Fibroblast of the conjunctiva (primary cell): ENCODE measurements at places on chromosomes 1 and 21.

- no peak for DNase-seq
Observed at GRCh38 chr1:43363283-43363934, 4.4 kb downstream of the ELOVL1 start.

DNA sequence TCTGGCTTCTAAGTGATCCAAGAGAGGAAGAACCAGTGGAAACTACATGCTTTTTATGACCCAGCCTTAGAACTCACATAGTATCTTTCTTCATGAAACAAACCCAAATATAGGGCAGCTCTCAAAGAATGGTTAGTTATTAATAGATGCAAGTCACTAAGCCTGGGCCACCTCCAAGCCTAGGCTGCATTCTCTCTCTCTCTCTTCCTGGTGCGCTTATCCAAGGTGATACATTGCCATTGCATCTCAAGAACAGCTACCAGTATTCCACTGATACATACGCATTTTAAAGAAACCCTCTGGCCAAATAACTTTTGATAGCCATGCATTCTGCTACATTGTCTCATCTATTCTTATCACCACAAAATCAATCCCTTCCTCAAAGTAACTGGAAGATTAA lies 455.6 kb upstream of the ADGRL2 start:
- DNase-seq: no peak

DNA sequence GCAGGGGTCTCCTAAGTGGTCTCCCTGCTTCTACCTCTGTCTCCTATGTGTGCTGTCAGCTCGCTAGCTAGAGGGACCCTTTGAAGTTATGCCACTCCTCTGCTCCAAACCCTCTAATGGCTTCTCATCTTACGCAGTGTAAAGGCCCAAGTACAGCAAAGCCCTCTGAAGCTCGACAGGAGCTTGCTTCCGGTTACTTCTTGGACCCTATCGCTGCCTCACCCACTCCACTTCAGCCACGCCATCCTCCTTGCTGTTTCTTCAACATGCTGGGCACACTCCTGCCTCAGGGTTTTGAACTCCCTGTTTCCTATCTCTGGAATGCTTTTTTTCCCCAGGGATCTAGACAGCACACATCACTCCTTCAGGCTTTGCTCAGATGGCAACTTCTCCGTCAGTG lies 102.3 kb upstream of the F3 start:
- no peak for DNase-seq

DNA sequence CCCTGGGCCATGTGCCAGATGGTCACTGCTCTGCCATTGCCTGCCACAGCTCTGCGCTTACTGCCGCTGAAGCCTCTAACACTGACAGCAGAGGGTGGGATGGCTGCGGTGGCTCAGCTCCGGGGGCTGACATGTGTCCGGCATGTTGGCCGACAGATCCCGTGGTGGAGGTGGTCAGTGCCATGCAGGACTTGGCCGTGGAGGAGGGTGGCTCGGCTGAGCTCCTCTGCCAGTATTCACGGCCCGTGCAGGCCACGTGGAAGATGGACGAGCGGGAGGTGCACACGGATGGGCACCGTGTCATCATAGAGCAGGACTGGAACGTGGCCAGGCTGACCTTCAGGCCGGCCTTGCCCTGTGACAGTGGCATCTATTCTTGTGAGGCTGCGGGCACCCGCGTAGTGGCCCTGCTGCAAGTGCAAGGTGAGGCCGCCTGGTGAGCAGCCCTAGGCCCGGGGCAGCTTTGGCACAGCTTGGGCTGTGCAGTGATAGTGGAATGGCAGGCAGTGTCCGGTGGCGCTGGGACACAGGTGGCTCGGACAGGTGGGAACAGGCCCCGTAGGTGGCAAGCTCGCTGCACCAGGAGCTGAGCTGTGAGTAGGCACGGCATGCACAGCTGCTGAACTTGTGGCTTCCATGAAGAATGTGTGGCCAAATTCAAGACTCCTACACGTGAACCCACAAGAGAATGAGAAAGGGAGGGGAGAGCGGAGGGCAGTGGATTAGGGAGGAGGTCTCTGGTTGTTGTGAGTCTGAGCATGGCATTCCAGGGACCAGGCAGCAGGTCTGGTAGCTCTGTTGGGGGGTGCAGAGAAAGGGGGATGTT lies 91.8 kb downstream of the TRIM11 start:
- DNase-seq: no peak

DNA sequence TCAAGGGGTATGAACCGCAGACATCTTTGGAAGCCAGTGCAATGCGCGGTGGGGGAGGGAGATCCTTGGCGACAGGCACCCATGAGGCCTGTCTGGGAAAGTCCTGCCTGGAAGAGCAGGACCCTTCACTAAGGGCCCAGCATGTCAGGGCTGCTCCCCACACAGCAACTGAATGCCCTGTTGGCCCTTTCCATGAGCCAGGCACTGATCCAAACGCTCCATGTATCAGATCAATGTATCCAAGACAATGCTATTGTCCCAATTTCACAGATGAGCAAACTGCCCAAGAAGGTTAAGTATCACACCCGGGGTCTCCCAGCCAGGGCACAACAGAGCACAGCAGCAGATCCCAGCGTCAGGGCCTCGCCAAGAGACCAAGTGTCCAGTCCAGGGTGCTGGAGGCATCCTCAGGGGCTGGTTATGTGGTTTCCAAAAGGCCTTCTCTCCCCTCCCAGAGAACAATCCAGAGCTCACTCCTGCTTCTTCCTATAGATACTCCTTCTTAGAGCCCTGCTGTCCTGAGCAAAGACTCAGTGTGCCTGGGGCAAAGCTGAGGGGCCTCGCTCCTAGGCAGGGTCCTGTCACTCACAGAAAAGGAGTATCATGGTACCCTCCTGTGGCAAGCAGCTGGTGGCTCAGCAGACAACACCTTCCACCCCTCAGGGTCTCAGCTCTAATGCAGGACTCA lies 328.0 kb downstream of the NPHP4 start:
- DNase-seq: no peak

- DNase-seq: no peak
Observed at GRCh38 chr1:27547220-27548116, 56.5 kb downstream of the AHDC1 start.

- no peak for DNase-seq
Observed at GRCh38 chr1:53278298-53278725, 40.0 kb upstream of the MAGOH start.

DNA sequence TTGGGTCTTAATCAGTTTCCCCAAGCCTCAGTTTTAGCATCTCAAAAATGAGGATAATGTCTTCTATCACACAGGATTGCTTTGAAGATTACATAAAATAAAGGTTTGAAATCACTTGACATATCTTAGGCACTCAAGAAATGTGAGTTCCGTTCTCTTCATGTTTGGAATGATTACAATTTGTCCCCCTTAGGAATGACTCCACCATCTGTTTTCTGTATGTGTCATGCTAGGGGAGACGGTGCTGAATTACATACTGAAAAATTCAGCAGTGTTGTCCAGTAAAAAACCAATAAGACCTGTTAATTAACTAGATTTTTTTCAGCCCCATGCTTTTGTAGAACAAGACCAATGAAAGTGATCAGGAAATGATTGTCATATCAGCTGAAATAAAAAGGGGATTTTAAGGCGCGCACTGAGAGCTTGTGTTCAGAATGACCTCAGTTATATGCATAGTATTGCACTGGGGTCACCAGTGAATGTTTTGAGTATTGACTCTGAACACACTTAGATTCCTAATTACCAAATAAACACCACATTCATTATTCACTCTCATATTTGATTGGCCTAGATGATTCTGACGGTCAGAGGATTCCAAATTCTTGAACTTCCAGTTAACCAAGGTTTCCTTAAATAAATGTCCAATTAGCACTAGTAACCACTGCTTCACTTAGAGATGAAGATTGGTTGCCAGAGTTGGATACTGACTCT lies 114.5 kb upstream of the KCNK2 start:
- DNase-seq: no peak

DNA sequence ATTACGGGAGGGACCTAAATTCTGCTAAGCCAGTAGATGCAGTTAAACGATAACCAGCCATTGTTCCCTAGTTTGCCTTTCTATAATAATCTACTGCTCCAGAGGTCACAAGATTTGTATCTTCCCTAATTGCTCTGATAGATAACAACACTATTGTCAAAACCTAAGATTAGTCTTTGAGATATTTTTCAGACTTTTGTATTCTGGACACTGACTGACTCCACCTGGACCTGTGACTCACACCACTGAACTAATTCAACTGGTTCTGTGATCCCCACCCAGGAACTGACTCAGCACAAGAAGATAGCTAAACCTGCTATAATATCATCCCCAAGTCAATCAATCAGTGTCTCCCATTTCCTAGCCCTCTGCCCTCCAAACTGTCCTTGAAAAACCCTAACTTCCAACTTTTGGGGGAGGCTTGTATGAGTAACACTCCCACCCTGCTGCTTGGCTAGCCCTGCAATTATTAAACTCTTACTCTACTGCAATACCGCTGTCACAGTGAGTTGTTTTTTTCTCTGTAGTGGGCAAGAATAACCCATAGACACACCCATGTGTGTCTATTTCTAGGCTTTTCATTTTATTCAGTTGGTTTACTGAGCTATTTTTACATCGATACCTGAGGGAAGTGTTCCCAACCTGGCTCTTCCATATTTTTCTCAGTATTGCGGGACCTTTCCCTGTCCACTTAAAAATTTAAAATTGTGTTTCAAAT lies 11.2 kb downstream of the KIFAP3 start:
- no peak for DNase-seq

GRCh38 chr1:210855440-210855839 lies 278.5 kb downstream of the KCNH1 start:
- no peak for DNase-seq

DNA sequence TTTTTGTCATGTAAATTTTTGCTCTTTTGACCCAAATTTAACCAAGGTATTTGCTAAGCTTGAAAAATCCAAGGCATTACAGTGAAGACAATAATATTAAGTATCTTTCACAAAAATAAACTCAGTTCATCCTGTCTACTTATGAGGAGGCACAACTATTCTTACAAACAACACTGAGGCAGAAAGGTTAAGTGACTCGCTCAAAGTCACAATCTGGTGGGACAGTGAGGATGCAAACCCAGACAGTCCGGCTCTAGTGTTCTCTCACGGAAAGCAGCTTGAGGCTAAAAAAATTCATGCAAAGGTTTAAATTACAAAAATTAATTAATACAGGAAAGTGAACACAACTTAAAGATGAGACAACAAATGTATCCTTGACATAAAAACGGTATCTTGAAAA lies 125.3 kb downstream of the SIPA1L2 start:
- DNase-seq: no peak

DNA sequence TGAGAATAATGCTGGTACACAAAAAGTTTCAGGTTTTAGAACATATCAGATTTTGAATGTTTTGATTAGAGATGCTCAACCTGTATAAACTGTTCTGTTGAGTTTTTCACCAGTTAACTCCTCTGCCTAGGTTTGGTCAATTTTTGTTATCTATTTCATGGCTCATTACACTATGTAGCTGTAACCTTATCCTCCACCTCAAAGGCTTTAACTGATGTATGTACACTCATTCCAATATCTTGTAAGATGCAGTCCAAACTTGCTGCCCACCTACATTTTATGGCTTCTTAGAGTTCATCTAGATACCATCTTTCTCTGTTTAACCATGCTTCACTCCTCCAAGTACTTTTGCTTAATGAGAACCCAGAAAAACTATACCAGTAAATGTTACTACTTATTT lies 107.8 kb downstream of the EIF4G3 start:
- DNase-seq: no peak

DNA sequence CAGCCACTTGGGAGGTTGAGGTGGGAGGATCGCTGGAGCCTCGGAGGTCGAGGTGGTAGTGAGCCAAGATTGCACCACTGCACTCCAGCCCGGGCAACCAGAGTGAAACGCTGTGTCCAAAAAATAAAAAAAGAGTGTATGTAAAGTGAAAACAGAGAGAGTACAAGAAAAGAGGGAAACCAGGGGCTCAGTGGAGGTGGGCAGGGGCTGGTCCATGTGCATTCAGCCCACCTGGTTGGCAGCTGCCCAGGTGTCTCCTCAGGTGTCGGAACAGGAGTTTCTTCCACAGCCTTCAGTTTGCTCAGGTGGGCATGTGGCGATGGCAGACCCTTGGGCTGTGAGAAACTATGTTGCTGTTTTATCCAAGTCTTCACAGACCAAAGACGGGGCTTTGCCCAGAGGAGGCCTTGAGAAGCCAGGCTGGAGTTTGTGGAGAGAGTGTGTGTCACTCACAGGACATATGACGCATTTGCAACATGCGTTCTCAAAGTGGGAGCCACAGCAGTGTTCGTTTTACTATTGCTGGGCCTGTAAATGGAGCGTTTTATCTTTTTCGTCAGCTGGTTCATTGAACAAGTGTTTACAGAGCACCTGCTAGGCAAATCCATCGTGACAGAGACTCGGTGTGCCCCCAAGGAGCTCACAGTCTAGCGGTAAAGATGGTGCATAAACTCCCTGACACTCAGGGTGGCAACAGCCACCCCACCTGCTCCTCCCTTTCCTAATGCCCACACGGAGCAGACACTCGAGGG lies 22.4 kb upstream of the SAMD11 start:
- DNase-seq: no peak

DNA sequence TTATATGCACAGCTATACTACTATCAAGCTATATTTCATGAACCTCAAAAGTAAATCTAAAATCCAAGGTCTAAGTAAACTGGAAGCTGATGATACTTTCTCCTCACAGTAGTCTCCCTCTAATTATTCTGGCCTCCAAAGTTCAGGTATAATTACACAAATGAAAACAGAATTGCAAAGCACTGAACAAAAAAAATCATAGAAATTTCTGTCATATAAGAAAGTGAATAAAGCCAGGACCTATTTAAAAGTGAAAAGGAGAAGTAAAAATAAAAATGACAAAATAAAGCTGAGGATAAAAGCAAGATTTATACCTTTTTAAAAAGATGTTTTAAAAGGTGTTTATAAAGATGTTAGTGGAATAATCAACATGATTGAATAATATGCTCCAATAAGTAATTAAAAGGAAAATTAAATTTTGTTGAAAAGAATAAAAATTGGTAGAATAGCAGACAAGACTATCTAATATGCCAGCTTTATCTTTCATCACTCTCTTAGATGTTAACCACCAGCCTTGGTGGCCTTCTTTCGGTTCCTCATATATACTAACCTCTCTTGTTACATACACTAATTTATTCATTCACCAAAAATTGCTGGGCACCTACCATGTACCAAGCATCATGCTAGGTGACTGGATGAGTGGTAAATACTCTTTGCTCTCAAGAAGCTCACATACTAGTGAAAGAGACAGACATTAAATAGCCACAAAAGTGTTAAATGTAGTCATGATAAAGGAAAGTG lies 25.1 kb downstream of the SHCBP1L start:
- DNase-seq: no peak

GRCh38 chr1:208010487-208011071 lies 99.7 kb upstream of the CD34 start:
- DNase-seq: no peak

GRCh38 chr1:114758256-114758832 lies 560 bp upstream of the CSDE1 start:
- no peak for DNase-seq

GRCh38 chr1:167416506-167416905 lies 101.8 kb downstream of the CD247 start:
- no peak for DNase-seq

GRCh38 chr1:117123274-117123673 lies 1.7 kb upstream of the TRIM45 start:
- no peak for DNase-seq
